Stimulated activated CD4-positive, alpha-beta T cell treated with anti-CD3 and anti-CD28 coated beads, Interleukin-1b, Interleukin-23, amount 100 ng/mL, for 1 hour (primary cell): ENCODE measurements at places on chromosomes 5 and 9.

DNA sequence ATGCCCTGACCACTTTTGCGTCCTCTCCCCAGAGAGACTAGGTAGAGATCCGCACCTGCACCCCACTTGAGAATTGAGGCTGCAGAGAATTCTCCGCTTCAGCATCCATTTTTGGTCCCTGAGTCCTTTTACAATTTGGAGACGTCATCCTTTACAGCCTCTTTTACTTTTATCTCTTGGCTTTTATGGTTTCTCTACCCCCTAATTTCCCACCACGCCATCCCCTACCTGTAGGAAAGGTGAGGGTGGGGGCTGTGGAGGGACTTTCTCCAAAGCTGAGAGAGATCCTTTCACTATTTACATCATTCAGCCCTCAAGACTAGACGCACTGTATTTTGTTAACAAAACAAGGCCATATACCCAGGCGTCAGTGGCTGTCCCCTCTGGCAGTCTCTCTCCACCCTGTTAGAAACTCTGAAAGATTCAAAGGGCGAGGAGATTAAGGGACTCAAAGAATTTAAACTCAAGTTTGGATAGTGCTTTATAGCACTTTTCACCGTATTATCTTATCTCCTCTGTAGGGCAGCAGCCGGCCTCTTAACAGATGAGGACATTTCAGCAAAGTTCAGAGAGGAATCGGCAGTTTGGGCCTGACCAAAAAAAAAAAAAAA, 1.7 kb downstream of the MSX2 start:
- no peak for DNase-seq

- no peak for DNase-seq
These were observed 252.0 kb downstream of the DTWD2 start for GRCh38 chr5:118736396-118736795.

DNA sequence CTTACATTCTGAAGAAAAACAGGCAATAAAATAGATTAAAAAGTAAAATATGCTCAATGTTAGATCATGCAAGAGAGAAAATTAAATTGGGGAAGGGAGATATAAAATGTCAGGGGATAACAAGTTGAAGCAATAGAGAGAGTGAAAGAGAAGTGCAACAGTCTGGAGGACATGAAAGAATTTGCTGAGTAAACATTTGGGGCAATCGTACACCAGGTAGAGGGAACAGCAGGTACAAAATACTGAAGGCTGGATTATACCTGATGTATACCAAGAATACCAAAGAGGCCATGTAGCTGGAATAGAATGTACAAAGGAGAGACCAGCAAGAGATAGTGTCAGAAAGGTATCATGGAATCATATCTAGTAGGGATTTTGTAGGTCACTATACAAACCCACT, 300.8 kb downstream of the DNAH5 start:
- no peak for DNase-seq

- no peak for DNase-seq
These were observed 1.5 kb downstream of the ZCCHC7 start for GRCh38 chr9:37121881-37122280.

- no peak for DNase-seq
These were observed 90.1 kb downstream of the ADAMTS6 start for GRCh38 chr5:65391591-65391990.

- DNase-seq: no peak
These were observed 161.0 kb upstream of the TUT7 start for GRCh38 chr9:86515221-86515620.

DNA sequence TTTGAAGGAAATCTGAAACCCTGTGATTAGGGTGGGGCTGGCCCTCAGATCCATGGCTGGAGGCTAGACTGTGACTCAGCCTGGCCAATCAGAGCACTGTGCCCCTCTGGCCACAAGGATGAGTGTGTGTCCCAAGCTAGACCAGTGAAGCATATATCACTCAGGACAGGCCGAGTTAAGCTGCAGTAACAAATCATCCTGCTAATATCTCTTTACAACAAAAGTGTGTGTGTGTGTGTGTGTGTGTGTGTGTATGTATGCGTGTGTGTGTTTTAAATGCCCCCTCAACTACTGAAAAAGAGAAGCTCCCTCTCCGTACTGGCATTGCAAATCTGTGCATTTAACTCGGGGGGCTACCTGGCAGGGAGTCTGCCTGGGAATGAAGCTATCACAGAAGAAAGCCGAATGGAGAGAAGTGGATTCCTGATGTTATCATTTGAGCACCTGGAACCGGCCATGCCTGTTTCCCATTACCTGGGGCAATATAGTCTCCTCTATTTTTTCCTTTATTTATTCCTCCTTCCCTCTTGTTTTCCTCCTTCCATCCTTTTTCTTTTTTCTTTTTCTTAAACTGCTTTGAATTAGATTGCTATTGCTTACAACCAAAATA, 25.6 kb downstream of the STC2 start:
- DNase-seq: no peak

- DNase-seq: no peak
These were observed 398.3 kb downstream of the ANXA1 start for GRCh38 chr9:73549991-73550390.

DNA sequence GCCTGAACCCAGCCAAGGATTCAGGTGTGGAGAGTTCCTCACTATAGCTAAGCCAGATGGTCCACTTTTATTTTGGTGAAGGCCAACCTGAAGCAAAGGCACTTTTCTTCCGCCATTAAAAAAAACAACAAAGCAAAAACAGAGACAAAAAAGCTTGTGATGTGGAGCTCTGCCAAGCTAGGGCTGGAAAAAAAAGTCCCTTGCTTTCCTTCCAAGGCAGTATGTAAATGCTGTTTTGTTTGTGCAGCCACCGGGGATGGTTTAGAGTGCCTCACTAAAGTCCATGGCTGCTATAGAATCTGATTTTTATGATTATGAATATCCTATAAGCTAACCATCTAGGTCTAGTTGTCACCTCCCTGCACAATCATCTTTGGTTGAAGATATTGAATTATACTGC, 14.9 kb downstream of the MEGF10 start:
- no peak for DNase-seq

DNA sequence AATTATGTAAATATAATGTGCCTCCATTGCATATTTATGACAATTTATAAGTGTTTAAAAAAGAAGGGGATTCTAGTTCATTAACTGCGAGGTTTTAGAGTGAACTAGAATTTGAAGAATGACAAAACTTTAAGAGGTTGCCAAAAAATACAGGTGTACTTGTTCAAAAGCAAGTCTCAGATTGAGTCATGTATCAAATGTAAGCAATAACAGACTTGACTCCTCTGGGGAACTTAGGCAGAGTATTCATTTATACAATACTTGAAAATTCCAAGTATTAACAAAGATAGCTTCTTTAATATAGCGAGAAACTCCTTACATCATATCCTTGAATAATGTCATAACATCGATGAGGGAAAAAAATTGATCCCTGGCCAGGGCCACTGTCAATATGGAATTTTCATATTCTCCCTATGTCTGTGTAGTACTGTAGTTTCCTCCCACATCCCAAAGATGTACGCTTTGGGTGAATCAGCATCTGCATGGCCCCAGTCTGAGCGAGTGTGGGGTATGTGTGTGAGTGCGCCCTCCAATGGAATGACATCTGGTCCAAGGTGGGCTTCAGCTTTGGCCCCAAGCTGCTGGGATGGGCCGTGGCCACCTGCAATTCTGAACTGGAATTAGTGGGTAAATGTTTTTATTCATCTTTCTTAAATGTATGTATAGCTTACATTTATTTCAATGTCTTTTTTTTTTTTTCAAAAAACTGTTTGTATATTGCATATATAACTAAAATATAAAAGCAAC, 70.1 kb downstream of the RIC1 start:
- DNase-seq: no peak

- DNase-seq: no peak
These were observed 380.8 kb upstream of the RFX3 start for GRCh38 chr9:3906437-3907213.

- no peak for DNase-seq
These were observed 220.7 kb upstream of the MSX2 start for GRCh38 chr5:174503461-174504265.

DNA sequence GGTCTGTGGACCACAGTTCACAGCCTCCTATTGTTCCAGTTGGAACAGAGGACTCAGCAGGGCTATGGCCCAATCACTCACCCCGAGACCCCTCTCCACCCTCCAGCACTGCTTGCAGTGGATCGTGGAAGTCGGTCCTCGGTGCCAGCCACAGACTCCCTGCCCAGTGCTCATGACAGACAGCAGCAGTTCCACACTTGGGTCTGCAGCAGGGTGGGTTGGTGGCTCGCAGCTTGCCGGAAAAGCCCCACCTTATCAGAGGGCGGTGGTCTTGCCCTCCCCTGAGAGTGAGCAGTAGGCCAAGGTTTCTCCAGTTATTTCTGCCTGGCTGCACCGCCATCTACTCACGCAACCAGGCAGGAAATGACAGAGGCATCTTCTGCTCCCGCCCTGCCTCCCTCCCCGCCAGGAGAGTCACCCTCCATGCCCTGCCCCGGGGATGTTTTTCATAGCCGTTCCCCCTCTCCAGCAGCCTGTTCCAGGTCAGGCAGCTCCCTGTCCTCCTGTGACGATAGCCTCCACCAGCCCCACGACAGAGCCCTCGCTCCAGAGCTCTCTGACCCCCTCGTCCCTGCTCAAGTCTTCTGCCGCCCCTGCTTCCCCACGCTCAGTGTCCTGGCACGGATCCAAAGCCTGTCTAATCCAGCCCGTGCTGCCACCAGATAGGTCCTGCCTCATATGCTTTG, 34.5 kb downstream of the UNC5A start:
- no peak for DNase-seq

DNA sequence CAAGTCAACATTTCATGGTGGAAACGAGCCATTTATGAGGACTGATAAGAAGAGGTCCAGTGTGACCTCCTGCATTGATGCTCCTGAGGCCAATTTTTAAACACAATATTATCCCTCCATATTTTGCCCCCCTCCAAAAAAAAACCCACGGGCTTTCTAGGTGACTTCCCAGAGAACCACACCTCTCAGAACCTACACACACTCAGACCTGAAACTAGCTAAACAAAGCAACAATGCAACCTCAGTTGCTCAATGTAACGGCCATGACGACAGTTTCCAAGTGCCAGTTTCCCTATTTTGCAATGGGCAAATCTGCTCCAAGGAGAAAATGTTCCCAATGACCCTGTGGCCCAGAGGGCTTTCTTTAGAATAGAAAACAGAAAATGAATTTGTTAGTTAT, 3.5 kb downstream of the NRG2 start:
- no peak for DNase-seq

DNA sequence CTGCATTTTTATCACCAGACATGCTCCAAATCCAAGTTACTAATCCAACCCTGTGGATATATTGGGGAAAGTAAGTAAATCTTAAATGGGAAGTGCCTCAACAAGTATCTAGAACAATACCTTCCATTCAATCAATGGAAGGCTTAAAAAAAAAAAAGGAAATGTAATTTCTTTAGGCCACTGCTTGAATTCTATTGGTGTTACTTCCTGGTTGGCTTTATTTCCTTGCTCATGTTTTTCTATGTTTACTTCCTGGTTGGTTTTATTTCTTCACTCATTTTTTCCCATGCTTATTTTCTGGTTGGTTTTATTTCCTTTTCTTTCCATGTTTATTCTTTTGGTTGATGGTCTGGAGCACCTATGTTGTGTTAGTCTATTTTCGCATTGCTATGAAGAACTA, 363.9 kb downstream of the KDM4C start:
- DNase-seq: no peak

DNA sequence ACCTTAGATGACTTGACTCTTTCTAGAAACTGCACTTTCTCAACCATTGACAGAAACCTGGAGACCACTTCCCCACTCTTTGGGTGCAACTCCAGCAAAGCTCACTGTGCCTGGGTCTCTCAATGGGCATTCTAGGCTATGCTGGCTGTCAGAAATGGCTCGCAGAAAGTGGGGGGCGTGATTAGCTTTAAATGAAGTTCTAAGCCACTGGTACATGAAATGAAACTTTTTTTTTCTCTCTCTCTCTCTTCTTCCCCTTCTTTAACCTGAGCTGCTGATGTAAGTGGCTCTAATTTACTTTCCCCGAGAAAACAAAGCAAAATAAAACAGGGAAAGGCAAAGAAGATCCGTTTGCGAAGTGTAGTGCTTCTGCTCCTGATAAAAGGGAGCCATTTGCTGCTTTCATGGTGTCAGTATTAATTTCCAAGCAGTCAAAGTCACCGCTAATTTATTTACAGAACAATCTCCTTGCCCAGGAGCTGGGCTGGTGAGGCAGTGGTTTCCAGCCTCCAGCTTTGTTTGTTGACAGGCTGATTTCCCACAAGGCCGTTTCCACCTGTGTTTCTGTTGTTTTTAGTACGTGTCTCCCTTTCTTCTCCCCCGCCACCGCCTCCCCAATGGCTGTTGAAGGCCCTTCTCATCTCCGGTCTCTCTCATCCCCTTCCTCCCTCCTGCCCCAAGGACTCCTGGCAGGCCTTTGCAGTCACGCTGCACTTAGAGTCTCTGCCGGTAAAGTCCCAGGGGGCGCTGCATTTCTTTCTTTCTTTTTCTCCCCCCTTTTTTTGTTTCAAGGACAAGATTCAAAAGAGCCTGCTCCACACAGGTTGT, 422.9 kb downstream of the EBF1 start:
- no peak for DNase-seq

GRCh38 chr9:74630228-74630627, 133.1 kb downstream of the RORB start:
- no peak for DNase-seq

- DNase-seq: no peak
These were observed 889 bp upstream of the ADAMTS12 start for GRCh38 chr5:33892620-33893137.

GRCh38 chr5:35009019-35009418, 38.7 kb downstream of the AGXT2 start:
- DNase-seq: no peak

GRCh38 chr9:135884328-135885035, 22.9 kb downstream of the CAMSAP1 start:
- DNase-seq: no peak

DNA sequence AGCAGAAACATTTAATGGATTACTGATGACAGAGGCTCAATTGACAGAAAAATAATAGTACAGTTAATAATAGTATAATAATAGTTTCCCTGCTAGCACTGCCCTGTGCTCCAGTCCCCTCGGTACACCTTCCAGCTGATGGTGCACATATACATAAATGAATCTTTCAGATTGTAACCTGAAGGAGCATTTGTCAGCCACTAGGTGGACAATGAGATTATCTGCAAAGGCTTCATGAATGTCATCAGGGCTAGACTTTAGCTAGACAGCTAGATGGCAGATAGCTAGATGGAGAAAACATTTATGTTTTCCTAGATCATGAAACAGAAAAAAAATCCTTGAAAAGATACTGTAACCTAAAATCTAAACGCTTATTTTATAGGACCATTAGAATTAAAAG, 304.4 kb upstream of the SMC2 start:
- no peak for DNase-seq

GRCh38 chr5:8332666-8333445, 463.9 kb downstream of the MTRR start:
- no peak for DNase-seq

- no peak for DNase-seq
These were observed 74.6 kb upstream of the ORM1 start for GRCh38 chr9:114248299-114248707.

- DNase-seq: no peak
These were observed 356.9 kb downstream of the SLIT3 start for GRCh38 chr5:168944004-168944403.

DNA sequence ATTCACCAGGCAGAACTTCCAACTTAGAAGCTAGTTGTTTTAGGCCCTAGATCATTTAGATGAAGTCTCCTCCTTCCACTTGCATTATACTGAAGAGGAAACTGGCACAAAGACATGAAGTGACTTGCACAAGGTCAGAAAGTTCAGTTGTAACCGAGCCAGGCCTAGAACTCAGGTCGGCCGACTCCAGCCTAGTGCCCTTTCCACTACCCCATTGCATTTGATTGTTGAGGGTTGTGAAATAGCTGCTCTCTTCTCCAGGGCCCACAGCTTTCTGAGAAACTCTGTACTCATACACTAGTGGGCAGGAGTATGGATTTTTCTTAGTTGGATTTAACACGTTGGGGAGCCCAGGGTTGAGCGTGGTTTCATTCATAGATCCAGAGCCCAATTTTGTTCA, 5.6 kb downstream of the ZNF462 start:
- DNase-seq: no peak
